OCI-M1 (cell line): ENCODE measurements at places on chromosomes 5 and 9.

DNA sequence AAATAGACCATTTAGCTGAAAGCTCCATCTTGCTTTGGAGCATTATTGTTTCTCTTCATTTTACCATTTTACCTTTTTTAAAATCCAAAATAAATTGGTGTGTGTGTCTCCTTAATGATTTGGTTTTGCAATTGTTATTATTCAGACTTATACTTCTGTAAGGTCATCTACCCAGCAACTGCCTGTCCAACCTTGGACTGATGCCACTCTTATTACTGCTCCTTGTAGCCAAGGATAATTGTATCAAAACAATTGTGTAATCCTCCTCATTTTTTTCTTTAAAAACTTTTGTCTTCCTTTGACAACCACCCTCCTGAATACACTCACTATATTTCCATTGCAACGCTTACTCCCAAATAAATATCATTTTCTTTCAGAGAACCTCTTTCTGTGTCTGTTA is 30.3 kb upstream of the HMGCR start:
- no peak for DNase-seq

- no peak for DNase-seq
These were observed 3.7 kb upstream of the CEL start for GRCh38 chr9:133058071-133058470.

DNA sequence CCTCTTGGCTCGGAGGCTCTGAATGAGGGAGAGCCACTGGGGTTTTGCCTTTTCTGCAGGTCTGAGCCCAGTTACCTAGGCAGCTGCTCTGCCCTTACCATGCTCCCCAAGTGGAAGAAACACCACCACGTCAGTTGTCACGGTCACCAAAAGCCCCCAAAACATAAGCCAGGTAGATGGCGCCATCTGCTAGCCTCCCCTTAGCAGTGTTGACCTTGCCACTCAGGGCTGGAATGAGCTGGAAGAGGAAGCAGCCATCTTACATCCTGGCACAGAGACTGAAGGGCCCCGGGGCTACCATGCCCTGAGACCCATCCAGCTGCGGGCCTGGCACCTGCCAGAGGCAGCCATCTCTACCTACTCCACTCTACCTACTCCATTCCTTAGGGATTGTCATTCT is 7.4 kb downstream of the ZER1 start:
- DNase-seq = no peak

GRCh38 chr5:113917997-113918396 is 404.5 kb downstream of the YTHDC2 start:
- no peak for DNase-seq

GRCh38 chr5:132094393-132095076 is 20.9 kb downstream of the CSF2 start:
- DNase-seq = no peak

DNA sequence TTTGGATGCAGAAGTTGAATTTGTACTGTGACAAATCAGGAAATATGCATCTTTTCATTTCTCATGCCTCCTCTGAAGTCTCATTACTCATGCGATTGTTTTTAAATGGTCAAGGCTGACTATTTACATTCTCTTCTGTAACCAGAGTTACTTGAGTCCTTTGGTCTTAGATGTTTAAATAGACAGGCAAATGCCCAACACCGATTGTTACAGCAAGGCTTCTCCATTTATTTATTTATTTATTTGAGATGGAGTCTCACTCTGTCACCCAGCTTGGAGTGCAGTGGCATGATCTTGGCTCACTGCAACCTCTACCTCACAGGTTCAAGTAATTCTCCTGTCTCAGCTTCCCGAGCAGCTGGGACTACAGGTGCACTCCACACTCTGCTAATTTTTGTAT is 72.7 kb upstream of the SLC28A3 start:
- no peak for DNase-seq

GRCh38 chr5:78221964-78222451 is 72.5 kb downstream of the AP3B1 start:
- DNase-seq = peak; percentile 91

GRCh38 chr9:569296-569695 is 272.2 kb upstream of the DMRT1 start:
- no peak for DNase-seq

DNA sequence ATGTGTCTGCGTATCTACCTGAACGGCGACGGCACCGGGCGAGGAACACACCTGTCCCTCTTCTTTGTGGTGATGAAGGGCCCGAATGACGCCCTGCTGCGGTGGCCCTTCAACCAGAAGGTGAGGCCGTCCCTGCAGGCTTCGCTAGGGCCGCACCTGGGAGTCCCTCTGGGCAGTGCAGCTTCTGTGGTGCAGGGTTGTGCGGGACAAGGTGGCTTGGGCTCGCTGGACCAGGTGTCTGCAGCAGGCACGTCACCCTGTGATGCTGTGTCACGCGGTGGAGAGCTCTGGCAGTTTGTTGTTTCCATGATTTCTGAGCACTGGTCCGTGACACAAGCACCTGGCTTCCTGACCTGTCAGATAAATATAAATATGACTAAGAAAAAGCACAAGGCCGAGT is 20.7 kb downstream of the FBXW5 start:
- no peak for DNase-seq

DNA sequence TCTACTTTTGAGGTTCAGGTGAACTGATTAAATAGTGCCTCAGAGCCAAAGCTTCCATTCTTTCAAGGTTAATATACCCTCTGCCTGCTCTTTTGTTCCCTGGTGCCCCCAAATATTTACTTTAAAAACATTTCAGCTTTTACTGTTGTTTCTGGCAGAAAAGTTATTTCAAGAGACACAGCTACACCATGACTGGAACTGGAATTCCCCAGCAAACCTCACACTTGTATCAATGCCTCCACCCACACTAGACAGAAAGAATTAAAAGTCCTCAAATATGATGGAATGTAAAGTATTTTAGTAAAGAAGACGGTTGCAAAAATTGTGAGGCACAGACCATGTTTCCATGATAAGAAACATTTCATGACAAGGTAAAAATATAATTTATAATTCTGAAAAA is 720.2 kb upstream of the TYRP1 start:
- no peak for DNase-seq

GRCh38 chr5:114702136-114702535 is 340.3 kb downstream of the KCNN2 start:
- DNase-seq = no peak
